Stimulated activated CD8-positive, alpha-beta memory T cell treated with anti-CD3 and anti-CD28 coated beads, Interleukin-7, amount 100 ng/mL, for 1 hour (primary cell): ENCODE measurements at places on chromosomes 3 and 15.

DNA sequence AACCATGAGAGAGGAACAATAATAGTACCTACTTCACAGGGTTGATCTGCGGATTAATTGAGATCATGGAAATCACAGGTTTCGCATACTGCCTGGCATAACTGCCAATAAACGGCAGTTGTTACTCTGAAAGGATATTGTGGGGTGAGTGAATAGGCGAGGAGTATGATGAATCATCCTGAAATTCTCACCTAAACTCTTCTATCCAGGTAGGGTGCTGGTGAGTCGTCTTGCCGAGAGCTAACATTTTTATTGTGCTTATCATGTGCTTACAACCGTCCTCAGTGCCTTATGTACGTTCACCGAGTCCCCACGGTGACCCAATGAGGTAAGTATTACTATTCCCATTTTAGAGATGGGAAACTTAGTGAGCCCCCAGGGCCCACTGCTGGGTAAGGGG, 52.4 kb upstream of the SRGAP3 start:
- no peak for DNase-seq

- DNase-seq, result no peak
Measured at GRCh38 chr3:136735103-136735502, 17.1 kb downstream of the STAG1 start.

DNA sequence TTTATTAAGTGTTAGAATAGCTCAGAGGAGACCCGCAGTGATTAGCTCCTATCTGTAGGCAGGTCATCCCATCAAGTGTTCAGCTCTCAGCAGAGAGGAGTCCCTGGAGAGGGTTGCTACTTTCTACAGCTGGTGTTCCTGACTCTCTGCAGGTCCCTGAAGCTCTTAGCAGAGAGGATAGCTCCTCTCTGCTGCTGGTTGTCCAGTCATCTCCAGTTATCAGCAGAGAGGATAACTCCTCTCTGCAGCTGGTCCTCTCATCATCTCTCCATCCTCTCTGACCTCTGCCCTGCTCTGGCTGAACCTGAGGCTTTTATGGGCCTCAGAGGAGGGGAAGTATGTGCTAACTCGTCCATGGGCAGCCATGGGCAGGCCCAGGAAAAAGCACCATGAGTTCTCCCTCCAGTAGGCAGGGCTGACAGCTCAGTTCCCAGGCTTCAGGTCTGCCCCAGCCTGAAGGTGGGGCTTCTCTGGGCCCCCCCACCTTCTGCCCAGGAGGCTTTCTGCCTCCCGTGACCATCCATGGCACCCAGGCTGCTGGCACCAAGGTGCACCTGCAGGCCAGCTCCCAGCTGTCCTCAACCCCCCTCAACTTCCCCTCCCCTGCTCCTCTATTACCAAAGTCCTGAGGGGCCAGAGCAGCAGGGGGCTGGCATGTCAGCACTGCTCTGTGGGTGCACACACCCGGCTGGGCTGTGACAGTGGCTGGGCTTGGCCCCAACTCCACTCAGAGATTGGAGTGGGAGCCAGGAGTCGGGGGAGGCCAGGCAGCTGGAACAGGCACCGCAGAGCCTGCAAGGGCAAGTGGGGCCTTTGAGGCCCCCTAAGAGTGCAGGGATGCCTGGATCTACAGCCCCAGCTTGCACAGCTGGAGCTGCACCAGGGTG, 98.9 kb upstream of the FRMD4B start:
- DNase-seq, result no peak

- no peak for DNase-seq
Measured at GRCh38 chr3:46442576-46443530, 21.9 kb downstream of the LTF start.

- DNase-seq, result no peak
Measured at GRCh38 chr3:189375532-189375931, 203.8 kb downstream of the TPRG1 start.

DNA sequence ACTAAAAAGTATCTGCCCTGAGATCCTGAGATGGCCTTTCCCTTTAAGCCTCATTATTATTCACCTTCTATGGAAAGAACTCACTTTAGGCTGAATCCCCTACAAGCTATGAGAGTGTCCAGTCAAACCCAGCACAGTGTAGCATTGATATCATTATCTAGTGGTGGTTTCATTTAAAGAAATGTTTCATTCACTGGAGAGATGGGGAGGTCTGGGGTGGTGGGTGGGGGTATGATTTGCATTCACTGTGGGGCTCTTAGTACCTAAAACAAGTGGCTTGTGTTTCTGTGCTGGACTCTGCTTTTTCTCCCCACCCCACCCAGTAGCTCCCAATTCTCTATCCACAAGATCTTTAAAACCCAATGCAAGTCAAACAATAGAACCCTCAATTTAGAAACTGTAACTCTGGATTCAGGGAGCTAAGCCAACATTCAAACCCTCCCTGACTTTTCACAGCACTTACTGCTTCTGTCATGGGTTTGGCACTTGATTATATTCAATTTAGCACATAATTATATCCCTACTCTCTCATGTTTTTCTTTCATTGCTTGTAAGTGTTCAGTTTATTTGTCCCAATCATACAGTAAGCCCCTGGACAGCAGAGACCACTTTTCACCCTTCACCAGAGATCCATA, 310.5 kb upstream of the THBS1 start:
- DNase-seq, result no peak

GRCh38 chr3:105502333-105502732, 135.6 kb downstream of the ALCAM start:
- no peak for DNase-seq

DNA sequence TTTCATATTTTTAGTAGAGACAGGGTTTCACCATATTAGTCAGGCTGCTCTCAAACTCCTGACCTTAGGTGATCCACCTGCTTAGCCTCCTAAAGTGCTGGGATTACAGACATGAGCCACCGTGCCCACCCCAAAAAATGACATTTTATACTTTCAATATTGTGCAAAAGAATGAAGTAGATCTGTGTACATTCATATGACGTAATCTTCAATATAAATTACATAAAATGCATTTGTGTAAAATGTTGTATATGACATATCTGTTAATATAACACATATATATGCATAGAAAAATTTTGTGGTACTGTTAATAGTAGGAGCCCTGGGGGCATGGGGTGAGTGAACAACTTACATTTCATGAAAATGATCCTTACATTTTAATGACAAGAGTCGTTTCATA, 71.7 kb downstream of the RYR3 start:
- no peak for DNase-seq

DNA sequence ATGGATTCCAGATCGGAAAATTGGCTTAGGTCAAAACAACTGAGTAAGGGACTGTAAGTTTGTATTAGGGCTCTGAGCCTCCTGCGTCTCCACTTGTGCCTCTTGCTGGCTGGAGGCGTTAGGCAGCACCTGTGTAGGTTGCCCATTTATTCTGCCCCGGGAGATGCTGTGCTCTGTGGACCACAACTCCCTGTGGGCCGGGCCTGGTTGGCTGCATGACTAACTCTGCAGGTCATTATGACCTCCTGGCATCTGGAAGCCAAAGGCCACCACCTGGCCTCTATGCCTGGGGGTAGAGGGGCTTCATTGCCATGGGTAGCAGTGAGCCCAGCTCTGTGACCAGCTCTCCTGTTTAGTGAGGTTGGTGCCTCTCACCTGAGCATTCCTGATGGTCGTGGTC, 36.0 kb upstream of the BDH1 start:
- DNase-seq, result no peak

DNA sequence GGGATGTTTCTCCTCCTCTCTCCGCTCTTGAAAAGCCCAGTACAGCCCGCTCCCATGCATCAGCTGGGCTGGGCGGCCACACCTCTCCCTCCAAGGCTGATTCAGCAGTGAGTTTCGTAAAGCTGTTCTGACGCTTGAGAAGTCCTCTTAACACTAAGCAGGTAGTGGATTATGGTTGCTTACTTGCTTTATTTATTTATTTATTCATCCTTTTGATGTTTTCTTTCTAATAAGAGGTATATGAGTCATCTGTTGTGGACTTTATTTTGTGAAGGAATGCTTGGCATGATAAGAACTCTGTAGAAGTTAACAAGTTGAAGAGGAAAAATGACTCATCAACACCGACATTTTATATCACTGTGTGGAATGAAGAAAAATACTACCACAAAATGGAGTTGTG, 285.0 kb downstream of the SQOR start:
- DNase-seq, result no peak

GRCh38 chr15:40716165-40716564, 21.2 kb downstream of the RAD51 start:
- no peak for DNase-seq

- DNase-seq, result no peak
Measured at GRCh38 chr3:103371411-103371810, 936.6 kb downstream of the ZPLD1 start.

GRCh38 chr3:133466531-133467386, 66.9 kb downstream of the BFSP2 start:
- DNase-seq, result no peak

DNA sequence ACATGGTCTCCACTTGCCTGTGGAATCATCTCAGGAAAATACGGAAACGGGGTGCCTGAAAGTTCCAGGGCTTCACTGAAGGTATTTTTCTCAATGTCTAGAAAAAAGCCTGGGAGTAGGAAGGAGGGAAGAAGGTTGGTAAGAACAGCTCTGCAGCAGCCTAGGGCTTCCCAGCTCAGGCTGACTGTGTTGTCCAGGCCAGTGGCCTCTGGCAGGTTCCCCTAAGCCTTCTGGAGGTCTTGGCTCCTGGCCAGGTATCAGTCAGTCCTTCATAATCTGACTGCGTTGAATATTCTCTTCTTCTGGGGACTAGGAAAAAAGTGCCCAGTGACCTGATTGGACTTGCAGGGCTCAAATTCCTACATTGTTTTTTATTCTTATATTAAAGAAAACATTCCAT, 38.6 kb downstream of the SSR3 start:
- no peak for DNase-seq

DNA sequence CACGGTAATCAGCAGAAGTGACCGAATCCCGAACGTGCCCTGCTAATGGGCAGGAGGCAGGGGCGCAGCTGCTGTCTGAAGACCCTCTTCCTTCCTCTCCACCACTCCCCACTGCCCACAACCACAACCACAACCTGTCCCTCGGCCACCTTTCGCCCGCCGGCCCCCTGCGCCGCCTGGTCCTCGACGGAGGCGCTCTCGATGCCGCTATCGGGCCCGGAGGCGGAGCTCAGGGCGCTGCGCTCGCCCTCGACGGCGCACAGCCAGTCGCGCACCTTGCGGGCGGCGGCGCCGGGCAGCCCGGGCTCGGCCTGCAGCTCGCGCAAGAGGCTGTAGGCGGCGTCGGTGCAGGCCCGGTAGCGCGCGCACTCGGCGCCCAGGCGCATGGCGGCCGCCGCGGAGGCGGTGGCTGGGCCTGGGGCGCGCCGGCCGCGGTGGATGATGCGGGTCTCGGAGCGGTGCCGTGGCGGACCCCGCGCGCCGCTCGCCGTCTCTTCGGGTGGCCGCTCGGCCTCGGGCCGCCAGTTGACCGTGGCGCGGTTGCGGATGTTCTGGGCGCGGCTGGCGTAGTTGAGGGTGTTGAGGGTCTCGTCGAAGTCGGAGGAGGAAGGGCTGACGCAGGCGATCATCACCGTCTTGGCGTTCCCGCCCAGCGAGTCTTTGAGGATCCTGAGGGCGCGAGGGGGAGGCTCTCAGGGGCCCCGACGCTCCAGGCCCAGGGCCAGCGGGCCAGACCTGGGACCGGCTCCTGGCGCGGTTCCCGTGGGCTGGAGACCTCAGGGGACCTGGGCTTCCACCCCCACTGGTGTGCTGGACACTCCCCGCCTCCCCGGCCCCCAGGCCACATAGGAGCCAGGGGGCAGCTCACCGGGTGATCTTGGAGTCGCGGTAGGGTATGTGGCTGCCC, 6.9 kb downstream of the KIF7 start:
- no peak for DNase-seq

- DNase-seq, result no peak
Measured at GRCh38 chr15:97174886-97175540, 785.5 kb upstream of the ARRDC4 start.

GRCh38 chr15:60390871-60391501, 6.8 kb downstream of the ANXA2 start:
- no peak for DNase-seq

DNA sequence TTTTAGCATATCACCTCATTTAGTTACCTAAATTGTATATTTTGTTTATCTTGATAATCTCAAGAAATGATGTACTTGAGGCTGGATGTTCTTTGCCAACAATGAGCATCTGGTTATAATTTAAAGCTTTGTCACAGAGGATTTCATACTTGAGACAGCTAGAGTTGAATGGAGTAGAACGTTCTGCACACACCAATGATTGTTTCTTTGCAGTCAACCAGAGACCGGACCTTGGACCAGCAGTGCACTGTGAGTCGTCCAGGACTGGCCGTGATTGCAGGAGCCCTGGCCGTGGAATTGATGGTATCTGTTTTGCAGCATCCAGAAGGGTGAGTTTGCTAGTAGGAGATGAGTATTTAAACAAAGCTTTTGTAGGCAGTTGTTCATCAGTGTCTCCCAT, 90.4 kb downstream of the ATG7 start:
- no peak for DNase-seq

DNA sequence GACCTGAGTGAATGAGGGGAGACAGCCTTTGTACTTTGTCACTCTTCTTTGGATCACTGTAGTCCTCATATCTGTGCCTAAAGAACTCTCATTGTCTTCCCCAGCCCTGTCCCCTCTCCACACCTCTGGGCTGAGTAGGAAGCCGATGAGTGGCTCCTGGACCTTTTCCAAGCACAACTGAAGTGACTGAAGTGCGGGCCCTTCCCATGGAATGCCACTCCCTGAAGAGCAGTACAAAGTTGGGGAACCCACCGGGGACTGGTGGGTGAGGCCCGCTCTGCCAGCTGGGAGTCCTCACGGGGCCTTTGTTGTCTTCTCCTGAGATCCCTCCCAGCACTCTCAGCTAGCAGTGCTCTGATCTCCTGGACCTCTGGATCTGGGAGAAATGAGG, 90.1 kb downstream of the AAGAB start:
- no peak for DNase-seq

DNA sequence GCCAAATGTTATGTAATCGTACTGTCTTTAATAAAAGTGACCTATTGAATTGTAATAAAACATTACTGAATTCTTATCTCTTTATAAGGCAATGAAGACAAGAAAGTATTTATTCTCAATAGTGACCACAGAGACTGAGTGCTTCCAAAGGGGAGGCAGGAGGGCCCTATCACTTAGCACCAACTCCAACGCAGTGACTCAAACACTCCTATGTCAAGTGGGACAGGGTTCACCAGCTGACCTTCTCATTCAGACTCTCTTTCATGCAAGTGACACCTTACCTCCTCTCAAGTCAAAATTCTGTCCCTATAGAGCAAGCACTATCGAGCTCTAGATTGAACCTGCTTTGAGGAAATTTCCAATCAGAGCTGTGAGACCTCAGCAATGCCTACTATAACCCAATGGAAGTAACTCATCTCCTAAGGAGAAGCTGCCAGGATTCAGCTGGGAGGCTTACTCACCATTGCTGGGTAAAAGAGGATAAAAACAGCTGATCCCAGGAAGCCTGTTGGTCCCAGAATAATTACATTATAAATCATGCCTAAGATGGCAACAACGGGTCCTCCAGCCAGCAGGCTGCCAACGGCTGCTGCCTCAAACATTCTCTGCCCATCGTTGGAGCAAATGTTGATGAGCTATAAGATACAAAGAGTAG, 35.6 kb downstream of the ABCC5 start:
- DNase-seq, result no peak

DNA sequence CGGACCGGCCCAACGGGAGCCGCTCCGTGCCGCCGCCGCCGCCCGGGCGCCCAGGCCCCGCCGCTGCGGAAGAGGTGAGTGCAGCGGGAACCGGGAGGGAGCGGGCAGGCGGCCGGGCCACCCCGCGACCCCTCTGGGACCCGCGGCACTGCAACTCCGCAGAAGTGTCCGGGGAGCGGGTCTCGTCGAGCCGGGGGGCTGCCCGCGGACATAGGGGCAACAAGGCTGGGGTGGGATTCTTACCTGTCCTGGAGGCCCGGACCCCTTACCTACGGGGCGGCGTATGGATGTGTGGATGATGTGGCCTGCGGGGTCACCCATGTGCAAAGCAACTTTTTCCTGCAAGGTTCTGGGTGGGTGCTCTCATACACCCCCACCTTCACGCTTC, 361 bp downstream of the SEMA3F start:
- DNase-seq, result no peak
